ENCODE measurements at places on chromosomes 7 and 10.

DNA sequence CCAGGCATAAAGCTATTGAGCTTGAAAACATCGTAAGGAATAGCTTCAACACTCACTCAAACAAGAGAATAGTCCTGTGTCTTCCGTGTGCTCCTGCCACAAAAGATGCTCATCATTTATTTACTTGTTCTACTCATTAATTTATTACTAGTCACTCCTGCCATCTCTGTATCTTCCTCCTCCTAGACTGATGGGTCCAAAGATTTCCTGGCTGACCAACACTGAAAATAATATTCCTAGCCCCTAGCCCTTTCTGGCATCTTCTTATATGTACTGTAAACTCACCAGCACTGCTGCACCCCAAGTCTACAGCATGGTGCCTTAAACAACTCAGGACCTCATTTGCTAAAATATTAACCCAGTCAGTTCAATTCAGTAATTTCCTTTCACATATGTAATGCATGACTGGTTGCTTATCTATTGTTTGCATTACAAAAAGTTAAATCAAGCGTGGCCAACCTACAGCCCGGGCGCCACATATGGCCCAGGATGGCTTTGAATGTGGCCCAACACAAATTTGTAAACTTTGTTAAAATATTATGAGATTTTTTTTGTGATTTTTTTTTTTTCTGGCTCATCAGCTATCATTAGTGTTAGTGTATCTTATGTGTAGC lies 86.7 kb upstream of the GSDME start:
- no peak for DNase-seq

- no peak for DNase-seq
These were observed 75.4 kb downstream of the RABGEF1 start for GRCh38 chr7:66815951-66816350.

DNA sequence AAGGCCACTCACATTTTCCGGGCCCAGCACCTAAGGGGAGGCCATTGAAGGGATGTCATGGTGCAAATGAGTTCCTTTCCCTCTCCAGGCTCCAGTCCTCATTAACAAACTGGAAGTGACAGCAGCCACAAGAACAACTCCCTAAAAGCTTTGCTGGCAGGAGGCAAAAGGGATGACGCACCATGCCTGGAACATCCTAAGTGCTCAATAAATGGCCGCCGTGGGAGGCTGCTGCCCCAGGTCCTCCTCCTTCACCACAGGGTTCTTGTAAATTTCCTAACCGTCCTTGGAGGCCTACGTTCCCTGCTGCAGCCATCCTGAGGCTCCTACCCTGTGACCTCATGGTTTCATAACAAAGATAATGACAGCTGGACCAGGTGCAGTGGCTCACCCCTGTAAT lies 41.3 kb upstream of the CAMK1D start:
- DNase-seq = no peak

GRCh38 chr7:2016761-2017480 lies 215.8 kb downstream of the MAD1L1 start:
- no peak for DNase-seq

- no peak for DNase-seq
These were observed 510.6 kb downstream of the HTR7 start for GRCh38 chr10:90347239-90347638.

GRCh38 chr7:138483531-138483930 lies 23.5 kb downstream of the TRIM24 start:
- DNase-seq = no peak

Measured in AG08396 (cell line).